ENCODE measurements at places on chromosomes 7 and 10.

GRCh38 chr10:7407368-7408290, 3.2 kb downstream of the SFMBT2 start:
- DNase-seq: peak; percentile 20

DNA sequence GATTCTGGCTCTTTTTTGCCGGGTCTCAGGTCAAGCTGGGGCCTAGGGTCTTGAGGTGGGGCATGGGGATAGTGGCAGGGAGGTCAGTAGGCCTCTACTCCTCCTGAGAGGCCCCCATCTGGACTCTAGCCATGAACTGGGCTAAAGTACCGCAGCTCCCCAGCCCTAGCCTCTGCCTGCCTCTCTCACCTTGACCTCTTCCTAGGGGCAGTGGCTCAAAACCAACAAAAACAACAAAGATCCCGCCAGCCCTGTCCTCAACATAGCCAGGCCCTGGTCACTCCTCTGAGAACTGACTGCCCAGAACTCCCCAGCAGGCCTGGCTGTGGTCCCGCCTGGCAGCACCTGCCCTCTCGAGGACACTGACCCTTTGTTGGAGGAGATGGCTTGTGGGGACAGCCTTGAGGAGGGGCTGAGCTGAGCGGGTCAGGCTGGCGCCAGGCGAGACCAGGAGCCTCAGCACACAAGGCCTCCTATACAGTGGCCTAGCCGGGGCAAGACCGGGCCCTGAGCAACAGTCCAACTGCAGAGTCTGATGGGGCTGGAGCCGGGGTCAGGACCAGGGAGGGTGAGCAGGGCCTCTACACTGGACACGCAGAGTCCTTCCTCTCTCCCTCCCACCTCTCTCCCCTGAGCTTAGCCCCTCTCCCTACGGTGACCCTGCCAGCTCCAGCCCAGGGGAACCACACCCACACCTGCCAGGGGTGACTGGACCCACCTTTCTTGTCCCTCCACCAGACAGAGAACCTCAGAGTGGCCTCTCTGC, 11.6 kb upstream of the PPIF start:
- DNase-seq: no peak

GRCh38 chr7:106570948-106571418, 90.0 kb downstream of the CCDC71L start:
- no peak for DNase-seq

GRCh38 chr7:130149281-130150139, 55.7 kb downstream of the TMEM209 start:
- DNase-seq: no peak

GRCh38 chr10:98213740-98214139, 54.3 kb downstream of the LOXL4 start:
- DNase-seq: no peak

- DNase-seq: no peak
Observed at GRCh38 chr10:129364949-129365348, 102.1 kb upstream of the MGMT start.

GRCh38 chr10:110530131-110530831, 32.6 kb downstream of the DUSP5 start:
- peak; percentile 68 for DNase-seq

- DNase-seq: no peak
Observed at GRCh38 chr10:33566001-33566400, 231.5 kb upstream of the NRP1 start.

- no peak for DNase-seq
Observed at GRCh38 chr10:63286754-63287264, 153.7 kb downstream of the NRBF2 start.

DNA sequence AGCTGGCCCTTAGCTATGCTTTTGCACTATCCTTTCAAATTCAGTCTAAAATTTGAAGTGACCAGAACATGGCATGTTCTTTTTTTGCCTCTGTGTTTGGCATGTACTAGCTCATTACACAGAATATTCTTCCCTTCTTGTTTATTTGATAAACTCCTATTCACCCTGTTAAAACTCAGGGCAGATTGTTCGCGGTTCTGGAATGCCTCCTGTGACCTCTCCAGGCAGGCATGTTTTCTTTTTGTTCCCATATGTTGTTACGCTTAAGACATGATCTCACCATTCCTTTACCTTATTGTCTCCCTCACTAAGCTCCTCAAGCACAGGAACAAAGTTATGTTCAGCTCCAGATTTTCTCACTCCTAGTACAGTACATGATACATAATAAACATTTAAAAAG, 181.7 kb downstream of the CCSER2 start:
- DNase-seq: peak; percentile 67

- DNase-seq: peak; percentile 6
Observed at GRCh38 chr10:13219685-13220670, 14.2 kb downstream of the UCMA start.
